GM23338 (cell line): ENCODE measurements at places on chromosomes 3 and 15. TPM values are rescaled to one million over a fixed set of nuclear protein-coding genes. Genes with fewer than 3 reads are reported as not detected.

Gene LSG1
- 43.0 and 49.2 TPM in 2 replicates for polyA plus RNA-seq

Gene TBC1D5
- 16.9 and 21.8 TPM in 2 replicates for polyA plus RNA-seq

Gene SGO1
- 95.0 and 128 TPM in 2 replicates for polyA plus RNA-seq

Gene DPPA2
- 18.9 and 21.5 TPM in 2 replicates for polyA plus RNA-seq

Gene ZPLD1
- polyA plus RNA-seq: not detected in 2 replicates

Gene APEH
- polyA plus RNA-seq: 170 and 178 TPM in 2 replicates

GRCh38 chr3:81382470-81382869, 379.0 kb downstream of the GBE1 start:
- DNase-seq: no peak

- DNase-seq: no peak
Observed at GRCh38 chr15:67105065-67105951, 39.9 kb downstream of the SMAD3 start.

DNA sequence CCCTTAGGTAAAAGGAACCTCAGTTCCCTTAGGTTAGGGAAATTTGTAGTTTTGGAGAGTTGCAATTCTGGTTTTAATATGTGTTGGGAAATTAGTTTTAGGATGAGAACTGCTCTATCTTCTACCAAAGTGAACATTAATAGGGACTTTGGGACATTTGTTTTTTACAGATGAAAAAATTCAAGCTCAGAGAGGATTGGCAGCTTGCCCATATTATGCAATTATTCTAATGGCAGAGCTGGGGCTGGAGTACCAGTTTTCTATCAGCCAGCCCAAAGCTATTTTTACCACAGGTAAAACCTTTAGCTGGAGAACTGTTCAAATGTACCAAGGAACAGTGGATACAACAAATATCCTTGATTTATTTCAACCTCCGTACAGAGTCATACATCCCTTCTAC, 127.0 kb downstream of the CPNE4 start:
- no peak for DNase-seq

DNA sequence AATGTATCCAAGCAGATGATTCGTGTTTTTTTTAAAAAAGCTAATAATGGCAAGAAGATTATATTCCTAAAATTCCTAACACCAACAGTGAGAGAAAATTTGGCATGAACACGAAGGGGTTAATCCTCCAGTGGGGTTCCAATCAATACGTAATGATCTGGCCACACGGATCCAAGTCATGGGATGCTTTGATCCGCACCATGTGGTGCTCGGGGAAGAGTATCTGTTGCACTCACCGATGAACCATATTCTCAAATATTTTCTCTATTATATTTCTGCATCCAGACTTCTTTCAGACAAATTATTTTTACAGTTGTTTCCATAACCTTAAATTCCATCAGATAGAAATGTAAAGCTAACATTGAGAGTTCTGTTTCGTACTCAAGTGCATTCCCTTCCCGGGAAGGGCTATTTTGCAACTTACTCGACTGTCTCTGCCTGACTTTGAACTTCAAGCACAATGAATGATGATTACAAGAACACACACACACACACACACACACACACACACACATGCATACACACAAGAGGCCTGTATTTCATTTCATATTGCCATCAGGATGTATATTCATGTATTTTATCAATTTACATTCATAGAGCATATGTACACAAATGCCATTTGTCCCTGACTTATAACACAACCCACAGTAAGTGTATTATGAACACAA, 567.2 kb downstream of the FOXP1 start:
- no peak for DNase-seq

DNA sequence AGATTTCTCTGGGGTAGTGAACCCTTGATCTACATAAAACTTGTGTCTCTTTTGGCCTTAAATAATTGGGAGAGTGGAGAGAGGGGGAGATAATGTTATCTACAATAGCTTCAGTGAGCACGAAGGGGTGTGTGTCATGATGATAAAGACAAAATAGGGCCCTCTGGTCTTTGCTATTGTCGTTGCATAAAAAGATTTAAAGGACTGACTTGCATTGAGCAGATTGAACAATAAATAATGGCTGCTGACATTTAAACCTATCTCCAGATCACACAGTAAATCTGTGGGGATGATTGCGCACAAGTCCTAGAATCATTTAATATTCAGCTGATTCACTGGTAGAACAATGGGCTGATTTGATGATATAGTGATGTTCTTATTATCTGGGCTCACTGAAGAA, 71.3 kb upstream of the GAP43 start:
- DNase-seq: no peak

GRCh38 chr3:72449551-72449950, 398.7 kb downstream of the SHQ1 start:
- no peak for DNase-seq

- DNase-seq: peak; percentile 8
Observed at GRCh38 chr3:119125742-119126504, 20.0 kb upstream of the TEX55 start.

DNA sequence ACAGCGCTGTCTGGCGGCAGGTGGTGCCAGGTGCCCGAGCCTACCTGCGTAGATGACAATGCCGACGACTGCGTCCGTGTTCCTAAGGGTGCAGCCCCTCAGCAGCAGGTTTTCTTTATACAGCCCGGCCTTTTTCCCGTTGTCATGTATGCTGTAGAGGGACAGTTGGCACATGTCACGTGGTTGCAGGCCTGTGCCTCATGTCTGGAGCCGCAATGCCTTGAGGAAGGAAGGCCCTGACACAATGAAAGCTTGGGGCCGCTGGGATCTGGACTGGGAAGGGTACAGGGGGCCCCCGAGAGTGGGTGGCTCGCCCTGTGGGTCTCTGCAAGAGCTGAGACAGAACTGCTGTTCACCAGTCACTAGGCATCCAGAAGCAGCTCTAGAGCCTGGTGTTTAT, 136.0 kb downstream of the ATP10A start:
- DNase-seq: no peak

DNA sequence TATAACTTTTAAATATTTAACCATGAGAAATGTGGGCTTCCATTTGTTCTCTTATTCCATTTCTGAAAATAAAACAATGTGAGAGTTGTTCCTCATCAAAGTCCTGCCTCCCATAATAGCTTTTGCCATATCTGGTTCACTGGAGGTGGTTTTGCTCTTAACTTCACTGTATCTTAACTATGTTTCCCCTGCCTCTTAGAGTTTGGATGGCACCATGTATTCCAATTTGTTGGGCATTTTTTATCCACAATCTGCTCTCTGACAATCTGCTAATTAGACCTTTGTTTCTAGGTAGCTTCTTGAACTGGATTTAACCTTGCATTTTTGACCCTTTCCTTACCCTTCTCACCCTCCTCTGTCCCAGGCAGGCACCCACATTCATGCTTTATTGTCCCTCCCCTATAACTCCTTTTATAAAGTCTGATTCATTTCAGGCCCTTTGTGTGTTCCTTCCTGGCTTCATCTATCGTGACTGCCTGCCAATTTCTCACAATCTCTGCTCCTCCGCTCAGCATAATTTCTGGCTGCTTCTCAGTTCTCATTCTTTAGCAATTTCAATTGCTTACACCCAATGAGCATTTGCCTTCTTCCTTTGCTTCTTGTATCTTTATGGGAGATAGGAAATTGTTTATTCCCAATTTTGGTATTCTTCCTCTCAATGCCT, 144.2 kb upstream of the ARHGEF26 start:
- no peak for DNase-seq

GRCh38 chr3:50633230-50633790, 16.4 kb downstream of the MAPKAPK3 start:
- DNase-seq: no peak

GRCh38 chr15:71066983-71067382, 48.3 kb upstream of the THSD4 start:
- DNase-seq: no peak

DNA sequence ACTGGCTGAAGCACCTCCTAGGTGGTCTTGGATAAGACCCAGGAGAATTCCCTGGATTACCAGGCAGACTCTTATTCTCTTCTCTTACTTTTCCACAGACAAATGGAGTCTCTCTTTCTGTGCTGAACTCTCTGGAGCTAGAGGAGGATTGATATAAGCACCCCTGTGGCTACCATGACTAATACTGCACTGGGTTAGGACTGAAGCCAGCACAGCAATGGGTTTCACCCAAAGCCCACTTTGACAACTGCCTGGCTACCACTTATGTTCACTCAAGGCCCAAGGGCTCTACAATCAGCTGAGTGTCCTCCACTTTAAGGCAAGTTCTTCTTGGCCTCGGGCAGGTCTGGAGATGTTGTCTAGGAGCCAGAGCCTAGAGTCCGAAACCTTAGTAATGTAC, 225.5 kb downstream of the DIPK2A start:
- no peak for DNase-seq

- no peak for DNase-seq
Observed at GRCh38 chr15:71597126-71597525, 213.2 kb upstream of the NR2E3 start.

DNA sequence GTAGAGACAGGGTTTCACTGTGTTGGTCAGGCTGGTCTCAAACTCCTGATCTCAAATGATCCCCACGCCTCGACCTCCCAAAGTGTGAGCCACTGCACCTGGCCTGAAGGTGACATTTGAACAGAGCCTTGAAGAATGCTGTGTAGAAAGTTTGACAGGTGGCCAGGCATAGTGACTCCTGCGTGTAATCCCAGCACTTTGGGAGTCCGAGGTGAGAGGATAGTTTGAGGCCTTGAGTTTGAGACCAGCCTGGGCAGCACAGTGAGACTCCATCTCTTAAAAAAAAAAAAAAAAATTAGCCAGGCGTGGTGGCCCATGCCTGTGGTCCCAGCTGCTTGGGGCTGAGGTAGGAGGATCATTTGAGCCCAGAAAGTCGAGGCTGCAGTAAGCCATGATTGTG, 1.5 kb downstream of the IQGAP1 start:
- DNase-seq: no peak

- DNase-seq: peak; percentile 2
Observed at GRCh38 chr3:104437131-104437750, 929.5 kb upstream of the ALCAM start.

- DNase-seq: no peak
Observed at GRCh38 chr15:23602124-23602523, 36.6 kb downstream of the MKRN3 start.
